Hair follicular keratinocyte (primary cell): ENCODE measurements at places on chromosomes 6 and 20. TPM values are rescaled to one million over a fixed set of nuclear protein-coding genes. Genes with fewer than 3 reads are reported as not detected.

CAP2 gene
- total RNA-seq, result 3.3 and 4.4 TPM in 2 replicates

ELOVL5 gene
- total RNA-seq, result 57.1 and 66.0 TPM in 2 replicates

CALHM5 gene
- 0.04 TPM in 1 of 2 replicates, not detected in the other for total RNA-seq

ZNF343 gene
- 4.2 and 6.1 TPM in 2 replicates for total RNA-seq

NELFCD gene
- total RNA-seq, result 45.6 and 66.3 TPM in 2 replicates

TSPO2 gene
- total RNA-seq, result not detected in 2 replicates

WFDC12 gene
- 0.70 TPM in 1 of 2 replicates, not detected in the other for total RNA-seq

CLIC1 gene
- 805 and 887 TPM in 2 replicates for total RNA-seq
